Hindlimb muscle (tissue), 1 donor: ENCODE measurements at places on chromosomes 1 and 21. TPM values are rescaled to one million over a fixed set of nuclear protein-coding genes. Genes with fewer than 3 reads are reported as not detected.

The ARHGEF16 gene
- polyA plus RNA-seq, result 0.81 TPM

The TMPRSS3 gene
- not detected for polyA plus RNA-seq

The ANKRD34A gene
- 1.2 TPM for polyA plus RNA-seq

DNA sequence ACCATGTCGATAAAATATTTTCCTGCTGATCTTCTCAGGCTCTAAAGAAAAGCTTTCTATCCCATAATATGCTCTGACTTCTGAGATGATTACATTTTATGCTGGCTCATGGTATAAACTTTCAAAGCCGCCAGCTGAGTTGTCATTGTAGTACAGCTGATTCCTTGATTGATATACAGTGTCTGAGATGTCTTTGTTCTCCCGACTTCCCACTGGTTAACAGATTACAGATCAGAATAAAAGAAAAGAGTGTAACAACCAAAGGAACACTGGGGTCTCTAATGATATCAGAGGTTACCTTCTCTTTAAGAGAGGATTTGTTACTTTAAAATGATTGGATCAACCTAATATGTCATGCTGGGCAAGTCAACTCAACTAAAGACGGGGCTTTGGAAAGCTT lies 485.4 kb upstream of the LRRC7 start:
- no peak for DNase-seq

DNA sequence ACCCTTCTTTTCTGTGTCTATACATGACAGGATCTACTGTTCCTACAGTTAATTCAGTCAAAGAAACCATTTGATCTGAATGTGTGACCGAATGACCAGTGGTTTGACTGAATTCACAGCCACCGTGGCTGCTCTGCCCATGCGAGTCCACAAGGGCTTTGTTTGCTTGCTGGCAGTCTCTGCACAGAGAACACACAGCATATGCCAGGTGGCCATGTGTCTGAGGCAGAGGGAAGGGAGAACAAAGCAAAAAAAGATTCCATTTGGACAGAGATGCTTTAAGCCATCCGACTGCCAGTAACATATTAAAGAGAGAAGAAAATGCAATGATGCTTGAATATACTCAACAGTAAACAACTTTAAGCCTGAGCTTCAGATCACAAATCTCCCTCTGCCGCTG lies 737.8 kb upstream of the CXADR start:
- DNase-seq, result no peak
